SJSA1 (cell line): ENCODE measurements at places on chromosomes 11 and 22. TPM values are rescaled to one million over a fixed set of nuclear protein-coding genes. Genes with fewer than 3 reads are reported as not detected.
A peak's percentile ranks its signal among the peaks of the same experiment; 100 is the strongest.

DNA sequence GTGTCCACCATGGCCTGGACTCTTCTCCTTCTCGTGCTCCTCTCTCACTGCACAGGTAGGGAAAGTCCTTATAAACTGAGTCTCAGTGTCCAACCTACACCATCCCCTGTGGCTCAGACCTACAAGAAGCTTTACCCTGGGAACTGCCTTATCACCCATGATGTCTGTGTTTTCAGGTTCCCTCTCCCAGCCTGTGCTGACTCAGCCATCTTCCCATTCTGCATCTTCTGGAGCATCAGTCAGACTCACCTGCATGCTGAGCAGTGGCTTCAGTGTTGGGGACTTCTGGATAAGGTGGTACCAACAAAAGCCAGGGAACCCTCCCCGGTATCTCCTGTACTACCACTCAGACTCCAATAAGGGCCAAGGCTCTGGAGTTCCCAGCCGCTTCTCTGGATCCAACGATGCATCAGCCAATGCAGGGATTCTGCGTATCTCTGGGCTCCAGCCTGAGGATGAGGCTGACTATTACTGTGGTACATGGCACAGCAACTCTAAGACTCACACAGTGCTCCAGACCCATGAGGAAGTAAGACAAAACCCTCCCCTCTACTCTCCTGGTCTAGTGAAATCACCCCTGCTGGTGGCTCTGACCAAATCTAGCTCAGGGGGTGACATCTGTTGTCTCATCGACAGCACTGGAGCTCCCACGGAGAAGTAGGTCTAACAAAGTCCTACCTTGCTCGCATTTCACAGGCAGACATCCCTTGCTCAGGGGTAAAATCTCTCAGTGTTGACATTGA is 74.3 kb downstream of the VPREB1 start:
- DNase-seq: no peak

DNA sequence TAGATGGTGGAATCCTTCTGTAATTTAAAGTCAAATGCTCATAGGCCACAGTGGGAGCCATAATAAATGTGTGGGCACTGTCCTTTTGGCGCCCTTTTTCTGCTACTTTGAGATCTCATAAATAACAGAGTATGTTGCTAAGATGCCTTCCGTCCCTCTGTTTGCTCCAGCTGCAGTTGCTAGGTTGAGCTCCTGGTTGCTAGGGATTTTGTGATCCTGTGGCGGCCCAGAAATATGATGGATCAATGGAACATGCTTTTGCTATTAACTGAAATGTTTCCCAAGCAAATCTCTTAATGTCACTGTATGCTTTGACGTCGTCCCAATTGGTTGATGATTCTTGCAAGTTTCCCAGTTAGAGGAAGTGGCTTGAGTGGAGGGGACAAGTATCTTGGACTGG is 53.5 kb downstream of the MYO18B start:
- no peak for DNase-seq

DNA sequence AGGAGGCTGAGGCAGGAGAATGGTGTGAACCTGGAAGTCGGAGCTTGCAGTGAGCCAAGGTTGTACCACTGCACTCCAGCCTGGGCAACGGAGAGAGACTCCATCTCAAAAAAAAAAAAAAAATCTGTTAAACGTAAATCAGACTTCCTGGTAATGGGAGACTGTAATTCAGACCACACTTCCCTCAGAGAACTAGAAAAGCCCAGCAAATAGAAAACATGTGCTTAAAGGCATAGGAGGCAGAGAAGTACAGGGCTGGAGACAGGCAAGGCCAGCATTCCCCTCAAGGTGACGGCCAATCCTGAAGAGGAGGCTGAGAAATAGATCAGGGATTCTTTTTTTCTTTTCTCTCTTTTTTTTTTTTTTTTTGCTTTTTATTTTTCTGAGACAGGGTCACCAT is 8.2 kb downstream of the GGT5 start:
- no peak for DNase-seq

GRCh38 chr11:23604966-23605365 is 744.7 kb upstream of the CCDC179 start:
- DNase-seq: no peak

DNA sequence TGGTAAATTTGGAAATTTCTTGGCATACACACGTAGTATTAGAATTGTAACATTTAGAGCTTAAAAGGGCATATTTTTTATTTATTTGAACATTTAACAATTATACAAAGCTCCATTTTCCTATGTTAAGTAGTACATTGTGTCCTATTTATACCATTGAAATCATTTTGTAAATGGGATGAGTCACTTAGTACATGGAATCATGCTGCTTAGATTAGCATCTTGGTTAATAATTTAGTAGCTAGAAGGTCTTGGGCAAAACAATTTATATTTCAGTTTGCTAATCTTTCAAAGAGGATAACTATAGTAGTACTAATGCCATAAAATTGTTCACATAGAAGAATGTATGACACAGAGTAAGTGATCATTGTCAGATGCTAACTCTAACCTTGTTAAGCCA is 450.1 kb upstream of the LUZP2 start:
- no peak for DNase-seq

- peak; percentile 56 for DNase-seq
Observed at GRCh38 chr11:88543902-88544655, 206.5 kb upstream of the CTSC start.

GRCh38 chr11:111939836-111940604 is 2.9 kb downstream of the DIXDC1 start:
- no peak for DNase-seq

GRCh38 chr22:36285545-36285944 is 32.6 kb downstream of the APOL1 start:
- DNase-seq: no peak

DNA sequence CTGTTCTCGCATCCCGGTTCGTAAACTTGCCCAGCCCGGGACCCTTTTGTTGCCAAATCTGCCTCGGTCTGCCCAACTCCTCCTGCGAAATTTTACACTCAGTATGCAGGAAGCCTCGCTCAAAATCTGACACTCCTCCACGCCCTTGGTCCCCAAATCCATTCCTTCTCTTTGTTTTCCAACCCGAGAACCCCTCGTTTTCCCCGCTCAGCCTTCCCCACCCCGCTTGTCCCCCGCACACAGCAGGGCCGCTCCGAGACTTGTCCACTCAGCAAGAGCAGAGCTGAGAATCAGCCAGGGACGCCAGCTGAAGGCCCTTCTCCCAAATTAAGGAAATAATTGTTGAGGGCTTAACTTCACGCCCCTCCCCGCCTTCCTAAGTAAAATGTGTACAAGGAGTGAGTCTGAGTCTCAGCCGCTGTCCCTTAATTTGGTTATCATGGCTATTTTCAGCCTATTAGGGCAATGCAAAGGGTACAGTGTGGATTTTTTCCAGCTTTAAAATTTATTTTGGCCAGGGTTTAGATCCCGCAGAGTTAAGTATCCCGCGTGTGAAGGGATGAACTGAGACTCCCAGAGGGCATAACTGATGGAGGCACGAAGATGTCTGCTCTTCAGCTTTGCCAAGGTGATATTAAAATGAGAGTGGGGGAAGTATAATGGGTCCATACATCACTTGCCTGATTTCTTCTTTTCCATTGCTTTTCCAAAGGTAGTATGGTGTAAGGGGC is 581 bp upstream of the FBXO3 start:
- no peak for DNase-seq

DNA sequence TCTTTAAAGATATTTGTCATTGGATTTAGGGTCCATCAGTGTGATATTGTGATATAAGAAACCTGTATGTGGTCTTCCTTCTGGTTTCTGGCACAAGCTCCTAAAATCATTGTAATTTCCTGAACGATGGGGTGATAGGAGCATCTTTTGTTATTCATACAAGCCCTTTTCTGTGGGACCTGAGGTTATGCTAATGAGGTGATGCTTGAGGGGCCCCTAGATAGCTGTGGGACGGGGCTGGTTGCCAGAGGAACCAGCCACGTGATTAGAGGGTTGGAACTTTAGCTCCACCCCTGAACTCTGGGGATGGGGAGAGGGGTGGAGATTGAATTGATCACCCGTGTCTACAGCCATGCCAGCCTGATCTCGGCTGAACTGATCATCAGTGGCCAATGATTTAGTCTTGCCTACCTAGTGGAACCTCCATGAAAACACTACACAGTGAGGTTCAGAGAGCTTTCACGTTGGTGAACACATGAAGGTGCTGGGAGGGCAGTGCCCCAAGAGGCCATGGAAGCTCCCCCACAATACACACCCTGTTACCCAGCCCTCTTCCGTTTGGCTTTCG is 62.8 kb downstream of the BCR start:
- DNase-seq: no peak

- no peak for DNase-seq
Observed at GRCh38 chr11:68950270-68950669, 30.5 kb downstream of the MRGPRD start.

- DNase-seq: no peak
Observed at GRCh38 chr22:23359583-23360123, 179.3 kb downstream of the BCR start.

DNA sequence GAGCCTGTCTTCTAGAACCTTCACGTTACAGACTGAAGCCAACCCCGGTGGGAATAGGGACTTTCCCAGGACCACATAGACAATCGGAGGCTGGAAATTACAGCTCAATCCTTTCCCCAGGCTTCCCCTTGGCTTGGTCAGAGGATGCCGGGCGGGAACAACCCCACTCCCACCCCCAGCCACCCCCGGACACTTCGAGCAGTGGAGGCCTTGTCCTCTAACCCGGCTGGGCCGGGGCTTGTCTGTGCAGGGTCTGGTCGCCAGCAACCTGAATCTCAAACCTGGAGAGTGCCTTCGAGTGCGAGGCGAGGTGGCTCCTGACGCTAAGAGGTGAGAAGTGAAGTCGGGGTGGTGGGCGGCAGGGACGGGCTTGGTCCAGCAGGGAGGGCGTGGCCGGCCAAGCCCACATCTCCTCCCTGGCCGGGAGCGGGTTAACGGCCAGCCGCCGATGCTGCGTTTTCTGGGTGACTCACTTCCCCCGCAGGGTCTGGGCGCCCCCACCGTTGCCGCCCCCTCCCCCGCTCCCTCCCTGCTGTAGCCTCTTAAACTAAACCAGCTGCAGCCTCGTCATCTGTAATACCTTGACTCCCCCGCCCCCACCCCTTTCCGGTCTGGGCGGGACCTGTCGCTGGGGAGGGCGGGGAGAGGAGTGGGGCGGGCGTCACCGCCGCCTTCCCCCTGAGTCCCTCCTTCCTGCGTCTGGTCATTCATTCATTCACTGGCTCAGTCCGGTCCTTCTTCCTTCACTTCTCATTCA is 1.5 kb downstream of the LGALS1 start:
- DNase-seq: peak; percentile 99

DNA sequence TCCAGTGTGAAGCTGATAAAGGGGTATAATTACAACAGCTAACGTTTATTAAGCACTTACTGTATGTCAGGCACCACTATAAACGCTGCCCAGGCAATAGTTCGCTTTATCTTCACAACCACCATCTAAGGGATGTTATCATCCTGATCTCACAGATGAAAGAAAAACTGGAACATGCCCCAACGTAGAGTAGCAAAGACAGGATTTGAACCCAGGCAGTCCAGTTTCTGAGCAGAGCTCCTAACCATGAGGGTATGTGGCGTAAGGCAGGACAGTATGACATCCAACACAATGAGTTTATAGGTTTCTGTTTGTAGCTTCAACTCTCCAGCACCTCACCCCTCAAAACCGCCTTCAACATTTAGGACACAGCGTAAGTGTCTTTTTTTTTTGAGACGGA is 59.5 kb downstream of the AHNAK start:
- no peak for DNase-seq

GRCh38 chr22:39383841-39384625 is 15.5 kb upstream of the TAB1 start:
- no peak for DNase-seq

DNA sequence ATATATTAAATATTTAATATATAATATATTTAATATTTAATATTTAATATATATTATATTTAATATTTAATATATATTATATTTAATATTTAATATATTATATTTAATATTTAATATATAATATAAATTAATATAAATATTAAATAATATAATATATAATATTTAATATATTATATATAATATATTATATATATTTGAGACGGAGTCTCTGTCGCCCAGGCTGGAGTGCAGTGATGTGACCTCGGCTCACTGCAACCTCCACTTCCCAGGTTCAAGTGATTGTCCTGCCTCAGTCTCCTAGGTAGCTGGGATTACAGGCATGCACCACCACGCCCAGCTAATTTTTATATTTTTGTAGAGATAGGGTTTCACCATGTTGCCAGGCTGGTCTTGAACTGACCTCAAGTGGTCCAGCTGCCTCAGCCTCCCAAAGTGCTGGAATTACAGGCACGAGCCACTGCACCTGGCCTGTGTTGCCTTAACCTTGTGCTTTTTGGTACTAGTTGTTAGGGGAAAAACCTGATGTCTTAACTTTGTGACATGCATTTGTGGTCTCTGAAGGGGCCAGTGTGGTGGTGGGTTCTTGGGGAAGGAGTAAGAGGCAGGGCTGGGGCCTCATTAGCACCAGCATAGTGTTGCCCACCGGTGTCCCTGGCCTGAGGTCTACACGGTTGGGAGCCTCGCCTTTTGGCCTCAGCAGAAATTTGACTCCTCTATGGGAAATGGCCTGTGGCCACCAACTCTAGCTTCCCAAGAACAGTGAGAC is 16.6 kb downstream of the SEC14L3 start:
- no peak for DNase-seq

The OR10G6 gene
- not detected in 2 replicates for total RNA-seq

The ASRGL1 gene
- total RNA-seq: 0.81 and 4.8 TPM in 2 replicates

The RASGRP2 gene
- 0.08 and 3.1 TPM in 2 replicates for total RNA-seq

The GSTT2B gene
- 17.0 and 17.8 TPM in 2 replicates for total RNA-seq

The HEPHL1 gene
- total RNA-seq: not detected in 2 replicates

The NLRP14 gene
- not detected in 2 replicates for total RNA-seq

The KCNK7 gene
- 0.13 TPM in 1 of 2 replicates, not detected in the other for total RNA-seq
